Activated naive CD4-positive, alpha-beta T cell (primary cell): ENCODE measurements at places on chromosomes 7 and 10.

DNA sequence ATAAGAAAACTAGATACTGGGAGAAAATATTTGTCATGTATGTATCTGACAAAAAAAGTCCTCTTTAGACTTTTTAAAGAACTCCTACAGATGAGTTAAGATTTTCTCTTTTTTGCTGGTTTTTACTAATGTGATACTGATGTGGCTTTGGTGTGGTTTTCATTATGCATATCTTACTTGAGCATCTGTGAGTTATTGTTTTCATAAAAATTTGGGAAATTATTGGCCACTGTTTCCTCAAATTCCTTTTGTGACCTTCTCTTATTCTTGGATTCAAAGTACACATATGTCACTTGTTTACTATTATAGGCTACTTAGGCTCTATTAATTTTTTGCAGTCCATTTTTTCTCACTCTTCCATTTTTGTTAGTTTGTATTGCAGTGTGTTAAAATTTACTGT is 89.0 kb downstream of the PPP1R9A start:
- DNase-seq, result no peak

DNA sequence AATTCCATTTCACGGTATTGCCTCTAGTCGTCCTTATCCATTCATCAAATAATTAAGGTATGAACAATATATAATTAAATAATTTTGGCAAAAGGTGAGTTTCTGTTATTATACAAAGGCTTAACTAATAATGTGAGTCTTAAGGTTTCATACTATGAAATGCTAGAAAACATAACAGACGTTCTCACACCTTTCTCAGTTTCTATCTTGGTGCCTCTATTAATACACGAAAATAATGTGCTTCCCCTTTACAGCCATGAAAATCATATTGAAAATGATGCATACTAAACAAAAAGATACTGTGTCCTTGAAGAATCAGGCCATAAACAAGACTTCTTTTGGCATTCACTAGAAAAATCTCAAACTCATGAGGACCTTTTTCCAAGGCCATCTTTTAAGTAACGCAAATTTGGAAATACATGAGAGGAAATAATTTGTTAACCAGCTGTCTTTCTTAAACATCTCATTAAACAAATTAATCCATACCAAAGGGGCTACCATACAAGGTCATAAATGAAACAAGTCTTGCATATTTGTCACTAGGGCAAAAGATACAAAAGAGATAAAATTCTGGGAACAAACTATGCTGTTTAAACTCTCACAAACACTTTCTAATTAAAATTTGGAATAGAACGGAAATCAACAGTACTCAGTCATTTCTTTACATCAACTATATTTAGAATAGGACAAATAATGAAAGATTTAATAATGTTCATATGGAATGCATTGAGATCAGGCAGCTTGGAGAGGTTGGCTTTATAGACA is 53.9 kb upstream of the CAV2 start:
- DNase-seq, result no peak

DNA sequence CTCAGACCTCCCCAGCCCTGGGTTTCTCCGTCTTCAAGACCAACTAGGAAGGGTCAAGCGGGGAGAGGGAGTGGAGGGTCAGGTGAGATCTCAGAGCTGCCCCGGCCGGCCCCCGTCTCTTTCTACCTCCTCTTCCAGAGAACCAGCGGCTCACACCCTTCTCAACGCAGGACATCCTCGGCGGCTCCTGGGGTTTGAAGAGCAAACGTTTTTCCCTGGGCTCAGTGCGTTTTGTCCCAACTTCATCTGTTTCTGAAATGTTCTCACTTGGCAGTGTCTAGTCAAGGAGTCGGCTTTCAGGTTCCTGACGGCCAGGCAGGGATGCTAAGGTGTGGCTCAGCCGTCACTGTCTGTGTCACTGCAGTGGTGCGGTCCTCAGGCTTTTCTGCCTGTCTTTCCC is 416.4 kb upstream of the FOXK1 start:
- no peak for DNase-seq

DNA sequence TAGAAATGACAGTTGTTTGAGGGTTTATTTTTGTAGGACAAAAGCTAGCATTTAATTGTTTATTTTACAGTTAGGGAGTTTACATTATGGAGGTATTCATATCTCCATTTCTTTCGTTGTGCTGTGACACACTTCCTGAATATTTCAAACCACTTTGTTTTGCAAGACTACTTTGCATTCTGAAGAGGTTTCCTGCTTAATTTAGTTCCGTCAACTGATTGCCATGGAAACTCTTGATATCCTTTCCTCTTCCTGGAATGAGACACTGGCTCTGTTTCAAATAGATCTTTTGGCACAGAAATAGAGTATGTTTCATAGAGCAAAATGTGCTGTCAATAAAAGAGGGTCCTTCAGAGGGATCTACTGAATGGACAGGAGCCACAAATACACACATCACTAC is 159.5 kb upstream of the AGR3 start:
- no peak for DNase-seq

GRCh38 chr7:130207642-130208041 is at the start of gene SSMEM1:
SSMEM1 (plus strand) TSS chr7:130207860; CDS start chr7:130207911, 51 bp downstream.
- no peak for DNase-seq

DNA sequence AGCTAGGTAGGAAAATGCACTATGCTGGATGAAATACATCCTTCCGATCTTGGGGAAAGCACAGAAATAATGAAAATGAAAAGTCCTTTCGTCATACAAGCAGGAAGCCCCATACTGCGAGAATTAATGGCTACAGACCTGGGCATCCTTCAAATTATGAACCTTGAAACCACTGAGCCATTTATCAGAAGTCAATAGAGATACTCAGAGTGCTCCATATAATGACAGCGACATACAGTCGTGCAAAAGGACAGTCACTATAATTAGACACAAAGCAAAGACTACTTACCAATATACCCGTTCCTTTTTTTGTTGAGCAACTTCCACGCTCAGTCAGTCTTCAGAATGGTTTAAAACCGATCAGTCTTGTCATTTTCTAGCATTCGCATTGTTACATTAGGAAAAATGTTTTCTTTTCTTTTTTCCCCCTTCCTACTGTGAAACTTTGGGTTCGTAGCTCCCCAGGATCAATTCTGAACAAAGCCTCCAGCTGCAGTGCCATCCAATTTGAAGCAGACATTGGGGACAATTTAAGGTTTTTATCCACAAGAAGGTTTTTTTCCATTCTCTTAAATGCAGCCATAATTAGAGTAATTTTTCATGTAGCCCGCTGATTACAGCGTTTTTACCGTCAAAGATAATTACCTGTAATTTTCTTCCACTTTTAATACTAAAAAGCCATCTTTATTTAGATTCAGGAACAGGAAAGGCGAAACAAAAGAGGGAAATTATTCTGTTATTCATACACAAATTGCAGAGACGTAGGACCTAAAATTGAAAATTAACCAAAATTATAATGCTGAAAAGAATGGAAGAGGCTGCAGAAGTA is 6.4 kb downstream of the DLX6 start:
- DNase-seq, result no peak
